Panc1 (cell line): ENCODE measurements at places on chromosomes 5 and 9. TPM values are rescaled to one million over a fixed set of nuclear protein-coding genes. Genes with fewer than 3 reads are reported as not detected.

Gene PDGFRB
- 1.8 TPM for total RNA-seq

Gene LCN15
- 0.05 TPM for total RNA-seq

Gene TMEM174
- not detected for total RNA-seq

Gene BHMT2
- total RNA-seq: not detected

Gene CCDC192
- total RNA-seq: not detected

Gene NUTM2G
- total RNA-seq: not detected

Gene ISL1
- total RNA-seq: 0.36 TPM

Gene AMBP
- total RNA-seq: 1.7 TPM

Gene SLC6A18
- total RNA-seq: not detected

Gene ANKRD34B
- total RNA-seq: 0.10 TPM

Gene EPB41L4A
- 0.87 TPM for total RNA-seq

Gene HSDL2
- 32.2 TPM for total RNA-seq

Gene LVRN
- 0.08 TPM for total RNA-seq

Gene CTXN3
- total RNA-seq: not detected

Gene NTRK2
- 0.23 TPM for total RNA-seq

Gene PGM5
- total RNA-seq: 0.21 TPM

Gene SOHLH1
- total RNA-seq: not detected

Gene LRRTM2
- not detected for total RNA-seq

Gene PBX3
- 39.0 TPM for total RNA-seq

Gene FOXI1
- total RNA-seq: 0.44 TPM

Gene TMEM252
- not detected for total RNA-seq
